ENCODE measurements at places on chromosomes 16 and 17.

DNA sequence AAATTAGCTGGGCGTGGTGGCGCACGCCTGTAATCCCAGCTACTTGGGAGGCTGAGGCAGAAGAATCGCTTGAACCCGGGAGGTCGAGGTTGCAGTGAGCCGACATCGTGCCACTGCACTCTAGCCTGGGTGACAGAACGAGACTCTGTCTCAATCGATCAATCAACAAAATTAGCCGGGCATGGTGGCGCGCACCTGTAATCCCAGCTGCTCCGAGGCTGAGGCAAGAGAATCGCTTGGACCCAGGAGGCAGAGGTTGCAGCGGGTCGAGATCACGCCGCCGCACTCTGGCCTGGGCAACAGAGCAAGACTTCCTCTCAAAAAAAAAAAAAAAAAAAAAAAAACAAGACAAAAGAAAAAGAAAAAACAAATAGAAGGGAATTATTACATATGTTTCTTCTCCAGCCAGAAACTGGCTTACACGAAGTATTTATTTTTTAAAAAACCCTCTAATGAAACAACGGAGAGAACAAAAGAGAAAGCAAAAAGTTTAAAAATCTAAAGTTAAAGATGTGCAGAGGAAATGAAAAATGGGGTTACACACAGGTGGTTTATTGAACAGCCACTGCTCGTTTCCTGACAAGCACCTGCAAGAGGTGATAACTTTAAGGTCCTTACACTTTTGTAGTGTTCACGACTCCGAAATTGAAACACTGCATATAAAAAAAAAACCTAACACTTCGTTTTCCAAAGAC, 1.4 kb downstream of the SYNRG start:
- DNase-seq, result no peak

- DNase-seq, result no peak
Observed at GRCh38 chr17:7327501-7327900, 1.6 kb downstream of the NEURL4 start.

DNA sequence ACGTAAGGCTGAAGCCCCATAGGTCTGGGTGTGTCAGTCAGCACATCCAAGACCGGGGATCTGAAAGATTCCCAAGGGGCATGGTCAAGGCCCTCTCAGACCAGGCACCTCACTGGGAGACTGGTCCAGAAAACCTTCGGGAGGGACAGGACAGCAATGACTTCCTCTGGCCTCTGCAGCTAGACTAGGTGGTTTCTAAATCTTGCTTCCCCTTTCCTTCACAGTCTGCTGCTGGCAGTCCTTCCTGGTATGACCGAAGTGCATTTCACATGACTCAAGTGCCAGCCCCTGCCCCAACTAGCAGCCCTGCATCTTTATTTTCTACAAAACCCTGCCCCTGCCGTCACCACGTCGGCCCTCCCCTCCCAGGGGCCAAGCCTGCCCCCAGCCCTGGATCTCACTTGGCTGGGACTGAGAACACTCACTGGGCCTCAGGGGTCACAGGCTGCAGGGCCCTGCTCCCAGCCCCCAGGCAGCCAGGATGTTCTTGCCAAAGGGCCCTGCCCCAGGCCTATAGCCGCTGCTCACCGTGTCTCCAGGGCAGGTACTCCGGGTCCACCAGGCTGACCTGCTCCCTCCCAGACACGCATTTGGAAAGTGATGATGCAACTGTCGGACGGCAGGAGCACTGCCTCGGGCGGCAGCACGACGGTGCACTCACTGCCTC, 18.3 kb downstream of the POLR3K start:
- DNase-seq, result no peak

DNA sequence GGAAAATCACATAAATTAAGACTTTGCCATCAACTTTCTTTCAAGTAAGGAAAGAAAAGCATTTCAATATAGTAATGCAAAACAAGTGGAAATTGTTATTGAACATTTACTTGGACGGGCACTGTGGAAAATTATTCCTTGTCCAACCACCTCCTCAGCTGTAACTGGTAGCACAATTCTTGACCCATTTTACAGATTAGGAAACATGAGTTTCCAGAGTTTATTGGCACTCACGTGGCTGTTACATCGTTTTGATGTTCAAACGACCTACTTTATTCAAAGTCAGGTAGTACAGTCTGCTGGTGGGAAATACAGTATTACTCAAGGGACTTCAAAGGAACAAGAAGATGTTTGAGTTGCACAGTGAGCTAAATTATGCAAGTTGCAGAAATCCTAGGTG, 866 bp upstream of the PCTP start:
- no peak for DNase-seq

DNA sequence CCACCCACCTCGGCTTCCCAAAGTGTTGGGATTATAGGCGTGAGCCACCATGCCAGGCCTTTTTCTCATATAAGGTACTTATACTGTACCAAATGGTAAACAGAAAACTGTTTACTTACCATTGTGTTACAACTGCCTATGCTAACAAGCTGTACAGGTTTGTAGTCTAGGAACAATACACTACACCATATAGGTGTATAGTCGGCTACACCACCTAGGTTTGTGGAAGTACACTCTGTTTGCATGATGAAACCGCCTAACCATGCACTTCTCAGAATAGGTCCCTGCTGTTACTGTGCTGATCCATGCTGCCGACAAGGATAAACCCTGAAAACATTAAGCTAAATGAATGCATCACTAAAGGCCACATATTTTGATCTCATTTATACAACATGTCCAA, 18.9 kb downstream of the DNAJA2 start:
- no peak for DNase-seq

DNA sequence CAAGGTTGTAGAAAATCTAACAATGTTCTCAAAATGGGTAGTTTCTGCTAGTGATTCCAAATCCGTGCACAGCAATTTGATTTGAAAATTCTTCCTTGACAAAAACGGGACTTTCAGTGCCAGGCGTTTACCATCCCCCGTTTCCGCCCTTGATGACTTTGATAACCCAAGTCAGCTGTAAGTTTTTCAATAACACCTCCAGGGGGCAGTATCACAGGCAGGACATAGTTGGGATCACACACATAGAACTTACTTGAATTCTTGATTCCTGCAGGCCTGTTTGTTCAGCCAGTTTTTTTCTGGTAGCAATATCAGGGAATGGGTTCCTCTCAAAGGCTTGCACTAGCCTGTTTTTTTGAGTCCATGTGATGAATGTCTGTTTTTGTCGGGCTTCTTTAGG, 5.6 kb downstream of the DUXB start:
- no peak for DNase-seq

DNA sequence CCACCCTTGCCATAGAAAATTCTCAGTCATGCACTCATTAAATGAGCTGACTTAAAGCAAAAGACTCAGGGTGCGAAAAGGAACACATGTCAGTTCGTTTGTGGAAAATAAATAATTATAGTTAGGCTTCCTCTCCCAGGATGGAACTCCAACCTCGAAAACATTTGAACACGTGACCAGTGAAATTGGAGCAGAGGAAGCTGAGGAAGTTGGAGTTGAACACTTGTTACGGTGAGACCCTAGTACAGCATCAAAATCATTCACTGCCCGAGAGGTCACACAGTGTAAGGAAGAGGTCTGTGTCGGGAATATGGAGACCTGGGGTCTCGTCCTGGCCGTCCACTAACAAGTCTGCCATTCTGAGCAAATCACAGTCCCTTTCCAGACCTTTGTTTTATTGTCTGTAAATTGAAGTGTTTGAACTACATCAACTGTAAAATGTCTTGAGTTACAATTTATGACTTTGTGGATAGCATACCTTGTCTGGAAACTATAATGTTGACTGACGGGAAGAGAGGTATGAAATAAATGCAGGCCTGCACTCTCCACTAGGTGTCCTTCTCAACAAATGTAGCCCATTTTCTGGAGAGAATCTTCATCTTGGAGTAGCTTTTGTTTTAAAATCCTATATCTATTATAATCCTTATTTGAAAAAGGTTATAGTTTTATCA, 7.7 kb downstream of the PSMD7 start:
- DNase-seq, result no peak

DNA sequence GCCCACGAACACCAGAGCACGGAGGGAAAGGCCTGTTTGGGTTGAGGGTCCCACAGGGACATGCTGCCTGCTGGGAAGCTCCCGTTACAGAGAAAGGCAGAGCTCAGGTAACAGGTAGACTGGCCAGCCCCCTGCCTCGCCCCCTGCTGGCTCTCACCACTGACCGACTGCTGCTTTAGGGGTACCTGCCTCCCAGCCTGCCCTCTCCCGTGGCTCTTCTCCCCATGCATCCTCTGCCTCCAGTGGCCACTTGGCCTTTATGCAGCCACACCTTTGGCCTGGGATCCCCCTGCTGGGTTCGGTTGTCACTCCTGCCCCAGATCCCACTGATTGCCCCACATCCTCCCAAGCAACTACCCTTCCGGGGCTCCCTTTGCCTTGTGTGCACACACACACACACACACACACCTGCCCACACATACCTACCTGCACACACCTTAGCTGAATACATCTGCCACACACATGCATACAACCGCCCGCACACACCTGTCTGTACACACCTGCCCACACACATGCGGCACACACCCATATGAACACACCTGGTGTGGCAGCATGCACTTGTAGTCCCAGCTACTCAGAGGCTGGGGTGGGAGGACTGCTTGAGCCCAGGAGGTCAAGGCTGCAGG, 7.1 kb downstream of the MCRIP1 start:
- DNase-seq, result no peak

DNA sequence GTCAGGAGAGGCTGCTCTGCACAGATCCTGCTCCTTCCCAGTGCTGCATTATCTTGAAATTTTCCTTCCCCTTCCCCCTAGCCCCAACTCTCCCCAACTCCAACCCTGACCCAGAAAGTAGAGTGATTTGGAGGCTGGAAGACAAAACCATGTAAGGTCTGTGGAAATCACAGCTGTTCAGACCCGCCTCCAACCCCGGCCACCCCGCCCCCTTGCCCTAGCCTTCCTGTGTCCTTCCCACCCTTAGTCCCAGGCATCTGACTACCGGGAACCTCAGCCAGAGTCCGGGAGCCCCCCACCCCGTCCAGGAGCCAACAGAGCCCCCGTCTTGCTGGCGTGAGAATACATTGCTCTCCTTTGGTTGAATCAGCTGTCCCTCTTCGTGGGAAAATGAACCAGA, at the start of gene AOC3:
AOC3 (plus strand) TSS at position 246 of the 400 bp plus-strand sequence; CDS start at position 391, 145 bp downstream.
- no peak for DNase-seq

- no peak for DNase-seq
Observed at GRCh38 chr16:50847166-50847565, 105.3 kb downstream of the CYLD start.

- no peak for DNase-seq
Observed at GRCh38 chr17:76491271-76492122, 9.7 kb downstream of the RHBDF2 start.
